ENCODE measurements at places on chromosomes 6 and 20. TPM values are rescaled to one million over a fixed set of nuclear protein-coding genes. Genes with fewer than 3 reads are reported as not detected.

UNC5CL gene
- total RNA-seq: 1.1 TPM

PNRC1 gene
- 56.0 TPM for total RNA-seq

GPR63 gene
- total RNA-seq: 2.0 TPM

SLC2A10 gene
- 18.4 TPM for total RNA-seq

LRFN2 gene
- total RNA-seq: not detected

FKBP1C gene
- 0.13 TPM for total RNA-seq

LRP11 gene
- 27.8 TPM for total RNA-seq

ZSCAN23 gene
- total RNA-seq: 7.4 TPM

PGBD1 gene
- 2.5 TPM for total RNA-seq

OR12D3 gene
- not detected for total RNA-seq

LTA gene
- total RNA-seq: not detected

PARD6B gene
- total RNA-seq: 5.1 TPM

EIF2S2 gene
- 34.9 TPM for total RNA-seq

C6orf52 gene
- total RNA-seq: 1.6 TPM

RSPH9 gene
- 0.89 TPM for total RNA-seq

MEI4 gene
- not detected for total RNA-seq

SLPI gene
- 0.49 TPM for total RNA-seq

TPBG gene
- 51.3 TPM for total RNA-seq

TAAR1 gene
- total RNA-seq: not detected

HRH3 gene
- total RNA-seq: not detected

SLCO4A1 gene
- 2.2 TPM for total RNA-seq

Data from mesangial cell (primary cell).